ENCODE measurements at places on chromosomes 7 and 10.
A peak's percentile ranks its signal among the peaks of the same experiment; 100 is the strongest.

DNA sequence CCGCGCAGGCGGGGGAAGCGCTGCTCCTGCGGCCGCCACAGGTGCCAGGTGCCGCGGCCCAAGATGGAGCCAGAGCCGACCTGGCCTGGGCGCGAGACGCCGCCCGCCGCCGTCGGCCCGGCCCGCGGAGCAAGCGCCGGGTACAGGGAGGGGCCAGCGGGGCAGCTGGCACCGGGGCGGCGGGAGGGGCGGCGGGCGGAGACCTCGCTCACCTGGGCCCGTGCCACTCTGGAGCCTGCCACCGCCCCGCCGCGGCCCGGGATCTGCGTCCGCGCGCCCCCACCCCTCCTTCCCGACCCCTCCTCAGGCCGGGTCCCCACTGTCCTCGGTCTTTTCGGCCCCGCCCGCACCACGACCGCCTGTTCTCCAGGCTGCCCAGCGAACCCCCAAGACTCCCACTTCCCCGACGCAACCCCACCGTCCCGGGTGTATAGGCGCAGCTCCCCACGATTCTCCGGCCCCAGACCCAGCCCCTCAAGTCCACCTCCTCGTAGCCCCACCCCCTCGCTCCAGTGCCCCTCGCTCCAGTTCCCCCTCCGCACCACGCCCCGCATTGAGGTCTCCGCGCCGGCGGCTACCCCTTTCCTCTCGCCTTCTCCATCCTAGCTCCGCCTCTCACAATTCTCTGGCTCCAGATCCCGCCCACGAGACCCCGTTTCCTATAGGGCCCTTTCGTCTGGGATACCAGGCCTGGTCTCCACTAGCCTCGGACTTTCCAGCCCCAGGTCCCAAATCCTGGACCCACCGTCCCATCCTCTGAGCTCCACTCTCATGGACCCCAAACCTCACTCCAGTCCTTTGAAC is at the start of gene GPRIN2:
TSS of gene GPRIN2 (minus strand) at position 144 of the 804 bp plus-strand sequence. CDS start 5,922 bp downstream, outside the sequence.
- DNase-seq = peak; percentile 1

- DNase-seq = no peak
These were observed 890.3 kb upstream of the AUTS2 start for GRCh38 chr7:68707958-68708357.

DNA sequence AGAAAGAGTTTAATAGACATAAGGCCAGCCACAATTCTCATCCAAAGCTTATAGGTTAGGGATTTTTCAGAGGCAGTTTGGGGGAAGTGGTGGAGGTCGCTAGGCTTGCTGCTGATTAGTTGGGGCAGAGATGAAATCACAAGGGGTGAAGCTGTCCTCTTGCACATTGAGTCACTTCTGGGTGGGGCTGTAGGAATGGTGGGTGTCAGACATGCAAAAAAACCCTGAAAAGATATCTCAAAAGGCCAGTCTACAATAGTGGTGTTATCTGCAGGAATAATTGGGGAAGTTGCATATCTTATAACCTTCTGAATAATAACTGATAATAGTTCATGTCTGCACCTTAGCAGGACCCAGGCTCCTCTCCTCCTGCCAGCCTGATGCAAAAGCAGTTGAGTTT is 2.1 kb downstream of the FAM24B start:
- no peak for DNase-seq

GRCh38 chr10:66627156-66627555 is 298.7 kb upstream of the LRRTM3 start:
- DNase-seq = no peak

- DNase-seq = no peak
These were observed 157.1 kb downstream of the CRPPA start for GRCh38 chr7:16264036-16264819.

DNA sequence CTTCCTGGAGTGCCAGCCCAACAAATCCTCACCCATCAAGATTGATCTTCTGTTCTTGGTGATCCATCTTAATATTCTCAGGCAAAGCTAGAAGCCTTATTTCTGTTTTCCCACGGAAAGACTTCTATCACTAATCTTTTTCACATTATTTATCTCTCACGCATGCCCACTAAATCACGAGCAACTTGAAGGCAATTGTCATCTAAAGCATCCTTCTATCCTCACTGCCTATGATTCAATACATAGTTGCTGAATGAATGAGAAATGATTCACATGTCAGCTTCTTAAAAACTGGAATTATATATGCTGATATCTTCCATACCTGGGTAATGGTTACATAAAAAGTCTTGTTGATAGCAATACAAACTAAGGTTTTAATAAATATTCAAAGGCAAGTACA is 12.6 kb upstream of the COL1A2 start:
- DNase-seq = no peak

GRCh38 chr7:87111877-87112276 is 40.4 kb upstream of the DMTF1 start:
- DNase-seq = no peak

GRCh38 chr10:60096761-60097513 is 190.6 kb upstream of the CCDC6 start:
- DNase-seq = no peak

GRCh38 chr10:70197235-70197945 is 27.1 kb upstream of the SAR1A start:
- DNase-seq = no peak

DNA sequence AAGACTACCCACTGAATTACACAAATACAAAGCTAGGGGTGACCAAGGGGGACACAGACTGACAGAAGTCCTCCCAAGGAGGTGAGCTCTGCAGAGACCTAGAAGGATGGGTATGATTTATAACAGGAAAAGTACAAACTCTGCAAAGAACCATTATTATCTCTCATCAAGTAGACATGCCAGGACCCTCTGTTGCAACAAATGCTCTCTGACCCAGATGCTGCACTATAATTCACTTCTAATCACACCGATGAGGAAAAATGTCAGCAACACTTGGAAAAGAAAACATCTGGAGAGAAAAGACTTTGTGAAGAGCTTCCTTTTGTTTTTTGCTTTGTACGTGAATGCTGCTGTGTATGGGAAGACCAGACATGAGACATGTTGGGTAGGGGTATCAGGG is 178.3 kb upstream of the PDE1C start:
- DNase-seq = peak; percentile 18

DNA sequence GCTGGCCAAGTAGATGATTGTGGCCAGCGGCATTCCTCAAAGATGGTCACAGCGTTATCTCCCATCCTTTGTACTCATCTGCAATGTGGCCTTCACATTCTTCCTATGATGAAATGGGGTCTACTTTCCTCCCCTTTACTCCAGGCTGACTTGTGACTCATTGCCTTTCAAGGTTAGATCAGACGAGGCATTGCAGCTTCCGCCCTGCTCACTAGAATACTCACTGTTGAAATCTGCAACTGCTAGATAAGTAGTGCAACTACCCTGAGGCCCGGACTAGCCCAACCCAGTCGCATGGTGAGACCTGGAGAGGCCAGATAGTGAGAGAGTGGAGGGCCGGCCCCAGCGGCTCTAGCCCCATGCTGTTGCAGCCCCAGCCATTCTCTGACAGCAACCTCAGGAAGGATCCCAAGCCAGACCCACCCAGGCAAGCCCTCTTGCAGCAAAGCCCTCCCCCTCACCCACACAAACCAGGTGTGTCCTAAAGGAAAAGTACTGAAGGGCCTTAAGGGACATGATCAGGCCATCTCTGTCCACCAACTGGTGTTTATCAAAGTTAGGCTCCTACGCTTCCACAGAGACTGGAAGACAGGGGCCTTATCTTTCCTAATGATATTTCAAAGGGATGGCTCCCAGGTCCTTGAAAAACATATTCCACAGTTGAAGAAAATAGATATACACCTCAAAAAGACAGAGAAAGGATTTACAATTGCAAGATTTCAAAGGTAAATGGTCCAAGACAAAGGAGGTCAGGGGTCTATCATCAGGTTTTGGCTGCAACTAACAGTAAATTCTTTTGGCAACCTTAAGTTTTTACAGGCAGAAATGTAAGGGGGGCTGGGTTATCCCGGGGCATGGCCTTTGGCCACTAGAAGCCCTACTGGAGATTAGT is 107.2 kb upstream of the TRIM24 start:
- no peak for DNase-seq

DNA sequence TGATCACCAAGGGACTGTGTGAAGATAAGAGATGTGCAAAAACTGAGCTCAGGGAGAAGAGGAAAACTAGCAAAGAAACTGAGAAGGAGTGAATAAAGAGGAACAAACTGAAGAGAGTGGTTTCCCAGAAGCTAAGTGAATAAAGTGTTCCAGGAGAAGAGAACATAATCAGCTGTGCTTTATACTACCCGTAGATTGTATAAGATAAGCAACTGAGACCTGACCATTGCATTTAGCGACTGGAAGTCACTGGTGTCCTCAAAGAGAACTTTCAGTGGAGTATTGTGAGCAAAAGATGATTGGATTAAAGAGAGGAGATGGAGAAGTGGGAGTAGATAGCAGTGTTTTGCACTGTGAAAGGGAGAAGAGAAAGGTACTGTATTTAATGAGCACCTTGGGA is 14.6 kb downstream of the PHTF2 start:
- DNase-seq = no peak

DNA sequence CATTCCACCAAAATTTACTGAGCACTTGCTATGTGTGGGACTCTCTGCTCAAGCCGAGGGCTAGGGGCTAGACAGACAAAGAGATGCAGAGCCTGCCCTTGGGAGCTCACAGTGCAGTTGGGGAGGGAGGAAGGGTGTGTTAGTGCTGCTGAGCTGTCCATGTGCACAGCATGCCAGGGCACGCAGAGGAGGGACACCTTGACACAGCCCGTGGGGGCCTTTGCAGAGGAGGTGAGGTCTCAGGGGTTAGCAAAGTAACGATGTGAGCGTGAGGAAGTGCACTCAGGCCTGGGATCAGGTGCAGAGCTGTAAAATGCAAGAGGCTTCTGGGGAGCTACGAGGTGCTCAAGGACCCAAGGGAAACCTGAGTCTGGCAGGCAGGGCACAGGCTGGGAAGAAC is 16.3 kb downstream of the PRKCQ start:
- no peak for DNase-seq

- DNase-seq = no peak
These were observed 95.7 kb downstream of the CDK6 start for GRCh38 chr7:92740700-92741126.

DNA sequence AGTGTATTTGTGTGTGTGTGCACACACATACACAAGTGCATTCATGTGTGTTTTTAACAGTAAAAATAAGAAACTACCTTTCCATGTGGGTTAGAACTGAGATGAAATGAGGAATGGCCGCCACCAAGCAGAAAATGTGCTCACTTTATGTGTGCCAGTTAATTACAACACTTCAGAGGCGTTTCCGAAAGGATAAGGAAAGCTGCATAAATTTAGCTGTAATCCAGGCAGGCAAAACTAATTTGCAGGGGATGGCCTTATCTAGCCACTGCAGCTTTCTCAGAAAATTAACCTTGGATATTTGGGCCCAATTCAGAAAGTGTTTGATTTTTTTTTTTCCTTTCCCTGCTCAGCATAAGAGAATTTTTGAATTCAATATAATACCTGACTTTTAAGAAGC is 328.8 kb upstream of the PHF14 start:
- DNase-seq = no peak

- DNase-seq = peak; percentile 78
These were observed 53.7 kb upstream of the KDM7A start for GRCh38 chr7:140230516-140230860.

GRCh38 chr7:33497051-33497450 is 367.7 kb downstream of the BBS9 start:
- no peak for DNase-seq

DNA sequence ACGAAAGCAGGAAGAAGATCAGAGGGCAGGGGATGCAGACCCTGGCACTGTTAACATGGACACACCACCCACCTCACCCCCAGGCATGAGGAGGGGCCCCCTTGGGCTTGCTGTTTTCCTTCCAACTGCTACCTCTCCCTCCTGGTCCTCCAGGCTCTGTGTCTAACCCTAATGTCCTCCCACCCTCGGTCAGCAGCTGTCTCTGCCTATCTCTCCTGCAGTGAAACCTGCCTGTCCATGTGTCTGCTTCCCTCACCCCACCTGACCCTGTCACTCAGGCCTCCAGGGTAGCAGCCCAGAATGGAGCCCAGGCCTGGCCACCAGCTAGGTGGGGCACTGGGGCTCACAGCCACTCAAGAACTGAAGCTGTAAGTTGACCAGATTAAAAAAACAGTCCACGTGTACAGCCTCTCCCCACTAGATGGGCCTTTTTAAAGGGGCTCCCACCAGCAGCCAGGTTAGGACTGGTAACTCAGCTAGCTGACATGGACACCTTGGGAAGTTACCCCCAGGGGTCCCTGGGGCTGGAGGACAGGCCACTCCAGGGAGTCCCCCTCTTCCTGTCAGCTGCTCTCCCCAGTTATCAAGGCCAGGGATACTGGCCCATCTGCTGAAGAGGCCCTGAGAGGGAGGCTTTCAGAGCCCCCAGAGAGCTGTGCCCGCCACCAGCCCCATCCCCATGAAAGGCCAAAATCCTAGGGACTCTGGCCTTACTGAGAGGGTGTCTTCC is 1.5 kb downstream of the SMARCD3 start:
- DNase-seq = no peak

DNA sequence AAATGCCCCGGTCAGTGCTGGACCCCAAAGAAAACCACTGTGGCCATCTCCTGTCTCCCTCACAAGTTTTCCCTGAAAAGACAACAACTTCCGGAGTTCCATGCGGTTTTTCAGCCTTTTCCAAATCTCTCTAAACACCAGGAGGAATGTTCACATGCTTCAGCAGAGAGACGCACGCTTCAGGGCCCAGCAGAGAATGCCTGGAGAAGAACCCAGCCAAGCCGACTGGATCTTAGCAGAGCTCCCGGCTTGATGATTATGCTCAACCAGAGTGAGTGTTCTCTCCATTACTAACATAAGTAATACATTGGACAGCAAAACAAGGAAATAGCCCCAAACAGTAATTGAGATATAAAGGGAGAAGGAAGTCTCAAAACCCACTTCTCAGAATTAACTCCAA is 17.9 kb downstream of the PRKCQ start:
- no peak for DNase-seq

DNA sequence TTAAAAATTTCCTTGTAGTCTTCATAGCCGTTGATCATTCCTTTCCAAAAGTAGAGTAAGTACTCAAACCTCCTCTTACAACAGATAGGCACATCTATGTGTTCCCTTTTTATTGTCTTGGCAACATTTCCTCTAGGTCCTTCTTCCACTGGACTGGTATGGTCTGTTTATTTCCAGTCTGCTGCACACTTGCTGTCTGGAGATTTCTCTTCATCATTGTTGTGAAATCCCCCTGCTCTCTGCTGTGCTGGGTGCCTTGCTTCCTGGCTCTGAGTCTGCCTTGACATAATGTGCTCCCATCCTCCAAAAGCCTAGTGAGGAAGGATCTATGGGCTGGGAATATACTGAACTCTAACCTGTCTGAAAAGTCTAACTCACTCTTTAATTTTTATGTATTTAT is 545.3 kb upstream of the VSTM2A start:
- DNase-seq = no peak

DNA sequence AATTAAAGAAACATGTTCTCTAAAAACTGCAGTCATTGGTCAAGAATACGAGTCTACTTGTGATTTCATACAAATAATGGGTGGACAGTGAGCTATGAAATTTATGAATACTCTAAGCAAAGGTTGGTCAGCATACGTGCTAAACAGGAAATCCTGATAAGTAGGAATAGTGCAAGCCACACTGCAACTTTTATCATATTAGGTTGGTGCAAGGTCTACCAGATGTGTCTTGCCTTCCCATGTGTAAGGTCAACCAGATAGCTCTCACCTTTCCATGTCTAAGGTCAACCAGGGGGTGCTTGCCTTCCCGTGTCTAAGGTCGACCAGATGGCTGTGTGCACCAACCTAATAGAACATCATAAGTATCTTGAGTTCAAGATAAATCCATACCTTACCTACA is 2.0 kb upstream of the ITGB1 start:
- DNase-seq = no peak

GRCh38 chr7:43700646-43701499 is 28.4 kb downstream of the COA1 start:
- DNase-seq = no peak
